Endothelial cell of umbilical vein (primary cell): ENCODE measurements at places on chromosomes 1 and 21. TPM values are rescaled to one million over a fixed set of nuclear protein-coding genes. Genes with fewer than 3 reads are reported as not detected.
A peak's percentile ranks its signal among the peaks of the same experiment; 100 is the strongest.

GRCh38 chr1:177424744-177425143 is 254.0 kb downstream of the BRINP2 start:
- no peaks in the 10 kb centered on the region for H3K27me3 ChIP-seq
- no peak overlapping the region for H3K4me3 ChIP-seq

- no peak overlapping the region for H3K27ac ChIP-seq
- no peak for DNase-seq
- no peak overlapping the region for H3K4me3 ChIP-seq
- H3K4me1 ChIP-seq, result no peaks in the 10 kb centered on the region
- H3K36me3 ChIP-seq, result no peaks in the 10 kb centered on the region
- H3K27me3 ChIP-seq, result no peaks in the 10 kb centered on the region
These were observed 21.7 kb upstream of the SHCBP1L start for GRCh38 chr1:182974506-182975191.

Gene WDR64
- polyA plus RNA-seq, result not detected in 2 replicates

- peaks cover 28% of the 10 kb centered on the region for H3K4me1 ChIP-seq
- H3K36me3 ChIP-seq, result no peaks in the 10 kb centered on the region
- no peak overlapping the region for H3K27ac ChIP-seq
These were observed 671 bp downstream of the KIF26B start for GRCh38 chr1:245155272-245156040.

- no peak overlapping the region for H3K4me3 ChIP-seq
- H3K27ac ChIP-seq, result no peak overlapping the region
- DNase-seq, result no peak
- H3K4me1 ChIP-seq, result no peaks in the 10 kb centered on the region
- no peaks in the 10 kb centered on the region for H3K36me3 ChIP-seq
- peaks cover 8% of the 10 kb centered on the region for H3K27me3 ChIP-seq
These were observed 365.5 kb upstream of the RUNX1 start for GRCh38 chr21:35414507-35415139.

GRCh38 chr1:45585110-45585426 is 1.2 kb downstream of the NASP start:
- no peaks in the 10 kb centered on the region for H3K27me3 ChIP-seq
- H3K4me3 ChIP-seq, result peak overlapping the region; percentile 62
- DNase-seq, result no peak
- H3K36me3 ChIP-seq, result no peaks in the 10 kb centered on the region

Gene MMP23B
- 0.62 and 1.5 TPM in 2 replicates for polyA plus RNA-seq

- peaks cover 16% of the 10 kb centered on the region for H3K4me1 ChIP-seq
- peak; percentile 97 for DNase-seq
- H3K27ac ChIP-seq, result no peak overlapping the region
- H3K27me3 ChIP-seq, result no peaks in the 10 kb centered on the region
- peaks cover 6% of the 10 kb centered on the region for H3K36me3 ChIP-seq
These were observed 48.8 kb downstream of the ZBTB40 start for GRCh38 chr1:22500471-22500870.
